ENCODE measurements at places on chromosomes 2 and 18. TPM values are rescaled to one million over a fixed set of nuclear protein-coding genes. Genes with fewer than 3 reads are reported as not detected.

- no peak for DNase-seq
These were observed 746.1 kb upstream of the LRRTM1 start for GRCh38 chr2:81050580-81051095.

DNA sequence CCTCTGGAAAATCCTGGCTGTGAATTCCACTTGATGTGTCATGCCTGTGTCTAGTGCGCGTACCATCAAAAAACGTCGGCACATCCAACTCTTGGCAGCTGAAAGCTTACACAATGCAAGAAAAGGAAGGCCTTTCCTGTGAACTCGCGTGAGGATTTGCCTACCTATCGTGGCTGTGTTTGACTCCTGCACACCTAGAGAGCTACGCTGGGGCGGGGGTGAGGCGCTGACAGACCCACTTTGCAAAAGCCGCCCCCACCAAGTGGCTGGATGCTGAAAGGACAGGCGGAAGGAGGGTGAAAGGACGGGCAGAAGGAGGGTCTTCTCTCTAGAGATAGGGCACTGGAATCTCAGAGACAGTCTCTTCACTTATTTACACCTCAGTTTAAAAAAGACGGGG lies 270.1 kb downstream of the EIPR1 start:
- no peak for DNase-seq

FOXI3 gene
- not detected for total RNA-seq

SH2D6 gene
- total RNA-seq: 0.37 TPM

DNA sequence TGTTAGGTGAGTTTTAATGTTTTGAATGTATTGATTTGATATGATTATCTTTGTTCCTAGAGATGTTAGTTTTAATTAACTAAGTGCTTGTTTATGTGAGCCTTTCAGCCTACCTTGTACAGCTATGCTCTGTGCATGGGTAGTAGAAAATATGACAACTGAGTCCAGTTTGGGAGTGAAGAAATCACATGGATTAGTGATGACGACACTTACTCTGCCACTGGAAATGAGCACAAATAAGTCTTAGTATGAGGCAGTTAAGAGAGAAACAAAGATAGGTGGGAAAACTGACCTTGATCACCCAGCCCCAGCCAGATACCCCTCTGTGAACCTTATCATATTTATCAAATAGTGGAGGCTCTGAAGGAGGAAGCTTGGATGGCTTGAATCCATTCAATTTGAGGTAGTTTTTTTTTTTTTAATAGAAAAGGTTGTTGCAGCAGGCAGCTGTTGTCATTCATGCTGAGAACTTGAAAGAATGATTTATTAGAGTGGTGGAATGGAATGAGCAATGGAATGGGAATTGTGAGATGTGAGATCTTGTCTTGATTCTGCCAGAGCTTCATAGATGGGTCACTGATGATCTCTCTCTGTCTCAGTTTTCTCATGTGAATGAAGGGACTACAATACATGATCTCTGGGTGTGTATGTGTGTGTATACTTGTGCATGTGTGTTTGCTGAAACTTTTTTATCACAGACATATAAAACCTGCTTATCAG lies 96.4 kb downstream of the MAP3K20 start:
- DNase-seq: no peak

DNA sequence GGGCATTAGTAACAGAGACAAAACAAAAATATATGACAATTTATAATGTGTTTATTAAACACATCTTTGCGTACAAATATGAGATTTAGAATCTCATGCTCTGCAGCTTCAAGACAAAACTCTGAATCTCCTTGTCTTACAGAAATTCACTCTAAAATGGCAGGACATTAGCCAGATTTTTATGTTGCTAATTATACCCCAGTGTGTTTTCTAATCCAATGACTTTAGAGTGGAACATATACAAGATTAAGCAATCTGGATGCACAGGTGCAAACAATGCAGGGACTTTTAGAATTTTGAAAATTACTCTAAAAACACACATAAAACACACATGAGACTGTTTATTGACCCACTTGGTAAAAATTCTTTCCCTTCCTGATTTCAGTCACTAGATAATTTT lies 85.9 kb downstream of the CALCRL start:
- DNase-seq: no peak

DNA sequence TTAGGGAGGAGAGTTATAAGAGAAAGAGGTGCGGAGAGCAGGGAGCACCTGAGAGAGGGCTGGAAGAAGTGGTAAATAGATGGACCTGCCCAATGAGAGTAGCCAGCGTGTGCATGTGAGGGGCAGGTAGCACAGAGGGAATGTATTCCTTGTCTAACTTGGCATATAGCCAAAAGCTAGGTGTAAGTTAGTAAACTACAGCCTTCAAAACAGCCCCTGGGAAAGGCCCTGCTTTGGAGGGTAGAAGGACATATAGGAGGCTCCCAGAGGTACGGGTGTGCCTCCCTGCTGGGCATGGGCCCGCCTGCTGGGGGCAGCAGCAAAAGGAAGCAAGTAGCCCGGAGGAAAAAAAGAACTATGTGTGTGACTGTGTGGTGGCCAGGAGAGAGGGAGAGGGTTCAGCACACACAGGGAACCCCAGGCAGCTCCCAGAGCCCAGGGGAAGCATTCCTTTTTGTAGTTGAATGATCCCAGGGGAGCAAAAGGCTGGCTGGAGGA lies 48.0 kb downstream of the TCF7L1 start:
- no peak for DNase-seq

DNA sequence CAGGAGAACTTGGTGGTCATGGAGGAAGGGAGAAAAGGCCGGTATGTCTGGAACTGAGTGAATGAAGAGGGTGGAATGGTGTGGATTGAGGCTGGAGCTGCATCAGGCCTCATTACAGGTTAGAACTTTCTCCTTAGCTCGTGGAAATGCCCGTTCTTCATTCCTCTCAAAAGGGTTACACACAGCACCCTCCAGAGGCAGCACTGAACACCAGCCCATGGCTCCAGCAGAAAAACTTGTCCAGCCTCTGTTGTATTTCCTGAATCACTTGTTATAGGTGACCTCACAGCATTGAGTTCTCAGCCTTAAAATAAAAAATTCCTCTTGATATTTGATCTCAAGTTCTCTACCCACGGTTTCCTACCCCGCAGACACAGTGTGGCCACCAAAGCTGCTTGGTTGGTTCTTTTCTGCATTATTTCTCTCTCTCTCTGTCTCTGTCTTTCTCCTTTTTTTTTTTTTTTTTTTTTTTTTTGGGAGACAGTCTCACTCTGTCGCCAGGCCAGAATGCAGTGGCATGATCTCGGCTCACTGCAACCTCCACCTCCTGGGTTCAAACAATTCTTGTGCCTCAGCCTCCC lies 89.6 kb downstream of the ITGB1BP1 start:
- DNase-seq: peak; percentile 80
